ENCODE measurements at places on chromosomes 5 and 9.
A peak's percentile ranks its signal among the peaks of the same experiment; 100 is the strongest.

GRCh38 chr9:130414081-130414731 is 30.6 kb upstream of the ASS1 start:
- no peak for DNase-seq

- DNase-seq, result no peak
These were observed 322.4 kb upstream of the ADAMTS16 start for GRCh38 chr5:4817767-4818166.

- DNase-seq, result no peak
These were observed 193.1 kb downstream of the FOXD4L6 start for GRCh38 chr9:40935336-40935735.

GRCh38 chr9:94772639-94773303 is 46.3 kb downstream of the AOPEP start:
- peak; percentile 70 for DNase-seq

- no peak for DNase-seq
These were observed 698.8 kb upstream of the C9orf72 start for GRCh38 chr9:28272127-28272526.
